Pericardium fibroblast (primary cell): ENCODE measurements at places on chromosomes 12 and 14. TPM values are rescaled to one million over a fixed set of nuclear protein-coding genes. Genes with fewer than 3 reads are reported as not detected.

Gene KRT2
- total RNA-seq = not detected in 2 replicates

Gene DEPDC4
- total RNA-seq = 0.35 TPM in 1 of 2 replicates, not detected in the other

Gene TAS2R50
- 0.43 TPM in 1 of 2 replicates, not detected in the other for total RNA-seq

Gene KRT6A
- 0.17 and 1.4 TPM in 2 replicates for total RNA-seq

Gene PRH2
- total RNA-seq = 2.3 TPM in 1 of 2 replicates, not detected in the other

Gene LHX5
- not detected in 2 replicates for total RNA-seq

Gene CREBL2
- 23.9 and 25.2 TPM in 2 replicates for total RNA-seq

Gene GDF11
- 7.9 and 10.4 TPM in 2 replicates for total RNA-seq

Gene CCER1
- not detected in 2 replicates for total RNA-seq

Gene GDF3
- not detected in 2 replicates for total RNA-seq

Gene DNM1L
- total RNA-seq = 50.0 and 53.4 TPM in 2 replicates

Gene TAS2R31
- 0.35 TPM in 1 of 2 replicates, not detected in the other for total RNA-seq

Gene CLEC2A
- not detected in 2 replicates for total RNA-seq

Gene BRI3BP
- total RNA-seq = 1.6 and 2.2 TPM in 2 replicates

Gene KRT82
- total RNA-seq = not detected in 2 replicates
